ENCODE measurements at places on chromosomes 13 and 19.

- no peak for DNase-seq
Measured at GRCh38 chr19:42208612-42209011, 8.9 kb downstream of the DEDD2 start.

DNA sequence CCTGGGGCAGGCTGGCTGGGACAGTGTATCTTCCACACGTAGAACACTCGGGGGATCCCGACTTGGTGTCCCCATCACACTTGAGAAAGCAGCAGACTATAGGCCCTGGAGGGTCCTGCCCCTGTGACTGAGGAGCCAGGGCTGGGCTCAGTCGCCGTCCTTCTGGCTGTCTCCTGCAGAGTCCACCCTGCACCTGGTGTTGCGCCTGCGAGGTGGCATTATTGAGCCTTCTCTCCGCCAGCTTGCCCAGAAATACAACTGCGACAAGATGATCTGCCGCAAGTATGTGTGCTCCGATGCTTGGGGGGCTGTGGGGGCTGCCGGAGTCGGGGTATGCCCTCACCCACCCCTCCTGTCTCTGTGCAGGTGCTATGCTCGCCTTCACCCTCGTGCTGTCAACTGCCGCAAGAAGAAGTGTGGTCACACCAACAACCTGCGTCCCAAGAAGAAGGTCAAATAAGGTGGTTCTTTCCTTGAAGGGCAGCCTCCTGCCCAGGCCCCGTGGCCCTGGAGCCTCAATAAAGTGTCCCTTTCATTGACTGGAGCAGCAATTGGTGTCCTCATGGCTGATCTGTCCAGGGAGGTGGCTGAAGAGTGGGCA, 3.1 kb downstream of the UBA52 start:
- DNase-seq = no peak

GRCh38 chr13:66558506-66558905, 671.6 kb downstream of the PCDH9 start:
- no peak for DNase-seq

DNA sequence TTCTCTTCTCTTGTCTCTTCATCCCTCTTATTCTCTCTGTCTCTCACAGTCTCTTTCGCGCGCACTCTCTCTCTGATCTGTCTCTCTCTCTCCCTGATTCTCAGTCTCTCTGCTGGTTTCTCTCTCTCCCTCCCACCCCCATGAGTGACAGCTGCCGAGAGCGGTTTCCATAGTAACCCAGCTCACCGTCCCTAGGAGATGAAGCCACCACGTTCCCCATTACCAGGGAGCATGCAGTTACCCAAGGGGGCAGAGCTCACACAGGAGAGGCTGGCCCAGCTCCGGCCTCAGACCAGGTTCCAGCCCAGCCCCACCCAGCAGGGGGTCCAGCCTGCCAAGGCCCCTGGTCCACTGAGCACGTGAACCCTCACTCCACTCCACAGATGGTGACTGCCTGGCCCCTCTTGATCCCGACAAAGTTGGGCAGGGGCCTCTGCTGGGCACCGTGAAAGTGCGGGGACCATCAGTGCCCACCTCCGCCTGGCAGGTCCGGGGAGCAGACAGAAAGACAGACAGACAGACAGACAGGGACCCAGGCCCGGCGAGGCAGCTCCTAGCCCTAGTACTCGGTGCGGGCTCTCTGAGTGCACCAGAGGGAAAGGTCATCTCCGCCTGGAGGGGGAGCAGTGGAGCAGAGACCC, 50.6 kb downstream of the CELF5 start:
- DNase-seq = peak; percentile 92

All from GM23338 (cell line).